ENCODE measurements at places on chromosomes 7 and 10.

DNA sequence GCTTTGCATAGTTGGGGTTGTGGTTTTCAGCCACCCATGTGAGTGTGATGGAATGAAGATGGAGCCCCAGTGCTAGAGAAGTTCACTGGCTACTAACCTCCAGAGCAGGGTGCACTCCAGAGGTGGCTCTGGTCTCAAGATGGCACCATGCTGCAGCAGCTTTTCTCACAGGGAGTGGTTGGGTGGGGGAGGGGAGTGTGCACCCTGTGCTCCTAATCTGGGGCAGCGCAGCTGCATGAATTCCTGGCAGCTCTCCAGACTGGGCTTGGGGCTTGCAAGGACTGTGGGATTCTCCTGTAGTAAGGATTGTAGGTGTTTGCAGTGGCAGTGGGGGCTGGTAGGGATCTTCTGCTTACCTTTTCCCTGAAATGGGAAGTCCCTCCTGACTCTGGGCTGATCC is 23.7 kb downstream of the PHTF2 start:
- DNase-seq, result no peak

DNA sequence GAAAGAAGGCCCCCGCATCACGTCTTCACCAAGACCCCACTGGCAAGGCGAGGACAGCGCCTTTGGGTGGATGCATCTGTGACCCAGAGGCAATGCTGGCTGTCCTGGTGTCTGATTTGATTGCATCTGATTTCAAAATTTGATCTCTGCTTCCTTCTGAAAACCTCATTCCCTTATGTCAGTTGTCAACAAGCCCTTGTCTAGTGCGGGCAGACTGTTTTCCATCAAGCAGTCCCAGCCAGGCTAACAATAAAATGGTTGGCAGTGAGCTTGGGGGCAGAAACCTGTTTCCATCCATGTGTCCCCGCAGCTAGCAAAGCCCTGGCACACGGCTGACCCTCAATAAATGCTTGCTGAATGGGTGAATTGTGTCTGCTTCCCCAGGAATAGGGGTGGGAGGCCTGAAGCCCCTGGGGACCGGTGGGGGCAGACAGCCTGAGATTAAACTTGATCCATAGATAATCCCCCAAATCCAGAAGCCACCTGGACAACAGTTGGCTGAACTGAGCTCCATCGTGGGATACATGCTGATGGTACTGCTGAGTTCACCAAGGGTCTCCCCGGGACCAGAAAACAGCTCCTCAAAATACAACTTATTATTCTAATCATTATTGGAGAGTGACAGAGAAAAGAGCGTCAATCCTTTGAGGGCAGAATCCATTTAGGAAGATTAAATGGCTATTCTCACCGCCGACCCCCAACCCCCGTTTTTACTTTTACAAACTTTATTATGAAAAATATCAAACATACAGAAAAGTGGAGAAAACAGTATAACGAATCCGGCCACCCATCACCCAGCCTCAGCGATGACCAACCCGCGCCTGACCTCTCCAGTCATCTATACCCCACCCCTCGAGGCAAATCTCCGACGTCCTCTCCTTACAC is 912 bp upstream of the DUSP5 start:
- DNase-seq, result no peak

- no peak for DNase-seq
Measured at GRCh38 chr7:114959931-114960330, 38.0 kb downstream of the MDFIC start.

DNA sequence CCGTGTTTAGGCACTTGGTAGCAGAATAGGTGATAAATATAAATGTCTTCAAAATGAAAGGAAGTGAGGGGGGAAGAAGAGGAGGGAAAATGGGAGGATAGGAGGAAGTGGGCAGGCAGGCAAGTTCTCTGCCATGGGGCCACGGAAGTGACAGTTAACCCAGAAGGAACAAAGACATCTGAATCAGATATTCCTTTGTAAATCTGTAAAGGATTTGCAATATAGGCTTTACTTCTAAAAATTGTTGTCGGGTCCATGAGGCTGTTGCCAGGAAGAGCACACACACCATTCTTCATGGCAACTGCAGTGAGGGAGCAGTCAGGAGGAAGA is 23.7 kb upstream of the RASSF4 start:
- no peak for DNase-seq

DNA sequence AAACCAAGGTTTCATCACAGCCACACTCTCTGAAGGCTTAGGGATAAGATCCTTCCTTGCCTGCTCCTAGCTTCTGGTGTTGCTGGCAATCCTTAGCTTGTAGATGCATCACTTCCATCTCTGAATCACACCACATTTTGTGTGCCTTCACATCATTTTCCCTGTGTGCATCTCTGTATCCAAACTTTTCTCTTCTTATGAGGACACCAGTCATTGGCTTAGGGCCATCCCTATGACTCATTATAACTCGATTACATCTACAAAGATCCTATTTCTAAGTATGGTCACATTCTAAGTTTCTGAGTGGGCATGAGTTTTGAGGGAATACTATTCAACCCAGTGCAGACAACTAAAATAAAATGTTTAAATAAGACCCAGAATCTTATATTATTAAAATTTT is 121.7 kb downstream of the C7orf25 start:
- no peak for DNase-seq

DNA sequence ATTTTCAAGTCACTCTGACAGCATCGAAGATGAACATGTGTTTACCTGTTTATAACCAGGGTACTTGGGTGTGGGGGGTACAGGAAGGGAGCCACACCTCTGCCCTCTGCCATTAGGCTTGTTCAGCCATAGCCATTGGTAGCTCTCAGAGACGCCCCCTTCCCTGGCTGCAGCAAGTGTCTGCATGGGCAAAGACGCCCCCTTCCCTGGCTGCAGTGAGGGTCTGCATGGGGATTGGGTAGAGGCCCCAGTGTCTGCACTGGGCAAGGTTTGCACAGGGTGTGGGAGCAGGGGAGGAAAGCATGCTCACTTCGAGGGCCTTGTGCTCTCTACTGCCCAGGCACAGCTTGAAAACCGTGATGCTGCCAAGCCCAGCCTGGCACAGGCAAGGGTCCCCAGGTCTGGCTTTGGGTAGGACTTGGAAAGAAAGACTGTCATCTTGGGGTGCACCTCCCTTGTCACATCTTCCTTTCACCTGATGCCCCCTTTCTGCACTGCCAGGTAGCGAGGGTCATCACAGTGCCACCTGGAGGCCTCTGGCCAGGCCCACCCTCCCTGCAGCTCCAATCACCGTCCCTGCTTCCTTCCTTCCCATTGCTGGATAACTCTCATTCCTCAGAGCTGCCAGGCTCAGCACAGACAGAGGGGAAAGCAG is 3.7 kb downstream of the TMEM225B start:
- no peak for DNase-seq

DNA sequence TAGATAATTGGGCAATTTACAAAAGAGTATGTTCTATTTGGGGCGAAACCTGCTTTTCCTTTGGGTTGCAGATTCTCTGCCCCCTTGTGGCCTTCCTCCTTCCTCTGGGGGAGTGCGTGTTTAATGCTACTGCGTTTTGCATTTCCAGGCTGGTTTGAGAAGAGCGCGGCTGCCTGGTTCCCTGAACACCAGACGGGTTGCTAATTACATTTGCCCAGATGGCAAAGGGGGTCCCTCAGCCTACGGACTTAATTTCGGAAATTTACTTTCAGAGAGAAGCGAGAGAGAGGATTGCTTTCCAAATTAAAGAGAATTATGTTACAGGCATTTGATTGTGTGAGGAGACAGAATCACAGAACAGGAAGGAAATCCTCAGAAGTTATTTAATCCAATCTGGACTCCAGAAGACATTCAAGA is 91.9 kb upstream of the JAZF1 start:
- DNase-seq, result no peak

- no peak for DNase-seq
Measured at GRCh38 chr10:34698979-34699378, 116.1 kb downstream of the PARD3 start.

GRCh38 chr10:56551037-56551436 is 190.0 kb upstream of the ZWINT start:
- no peak for DNase-seq

- no peak for DNase-seq
Measured at GRCh38 chr7:80210400-80210799, 75.8 kb downstream of the GNAI1 start.

- DNase-seq, result no peak
Measured at GRCh38 chr7:1889556-1890181, 219.6 kb downstream of the ELFN1 start.

DNA sequence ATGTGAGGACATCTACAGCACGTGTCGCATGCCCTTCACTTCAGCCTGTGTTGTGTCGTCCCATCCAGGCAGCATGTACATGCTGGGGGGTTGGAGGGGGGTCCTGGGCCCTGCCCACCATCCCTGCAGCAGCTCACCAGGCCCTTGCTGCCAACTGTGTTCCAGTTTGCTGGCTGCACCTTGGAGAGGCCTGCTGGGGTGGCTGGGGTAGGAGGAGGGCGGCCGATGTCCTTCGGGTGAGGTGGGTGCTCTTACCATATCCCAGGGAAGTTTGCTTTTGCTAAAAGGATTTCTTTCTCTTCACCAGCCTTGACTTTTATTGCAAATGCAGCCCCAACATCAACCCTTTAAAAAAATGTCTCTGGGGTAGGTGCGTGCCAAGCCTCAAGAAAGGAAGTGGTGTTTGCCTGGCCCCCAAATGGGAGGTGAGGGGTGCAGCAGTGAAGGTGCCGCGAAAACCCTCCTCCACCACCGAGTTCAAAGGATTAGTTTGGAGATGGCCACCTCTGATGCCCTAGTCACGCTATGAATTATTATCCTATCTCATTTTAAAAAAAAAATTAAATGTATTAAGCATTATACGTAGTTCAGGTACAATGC is 165.8 kb upstream of the KLF6 start:
- DNase-seq, result no peak

GRCh38 chr7:74355091-74355490 is 65.9 kb downstream of the CLIP2 start:
- DNase-seq, result no peak

DNA sequence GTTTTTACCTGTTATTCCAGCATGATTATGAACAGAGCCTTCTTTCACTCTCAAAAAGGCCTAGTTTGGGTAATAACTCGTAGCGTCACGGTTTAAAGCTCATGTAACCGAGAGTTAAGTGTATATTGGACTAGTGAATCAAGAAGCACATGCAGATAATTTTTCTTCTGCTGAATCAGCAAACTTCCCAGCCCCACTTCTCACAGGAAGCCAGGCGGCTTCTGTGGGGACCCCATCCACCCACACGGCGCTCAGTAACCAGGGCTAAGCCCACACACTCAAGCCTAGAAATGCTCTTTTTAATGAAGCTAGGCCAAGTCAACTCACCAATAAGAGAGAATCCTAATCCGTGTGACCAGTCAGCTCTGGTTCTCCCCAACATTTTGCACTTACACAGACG is 191.2 kb upstream of the MGMT start:
- no peak for DNase-seq

DNA sequence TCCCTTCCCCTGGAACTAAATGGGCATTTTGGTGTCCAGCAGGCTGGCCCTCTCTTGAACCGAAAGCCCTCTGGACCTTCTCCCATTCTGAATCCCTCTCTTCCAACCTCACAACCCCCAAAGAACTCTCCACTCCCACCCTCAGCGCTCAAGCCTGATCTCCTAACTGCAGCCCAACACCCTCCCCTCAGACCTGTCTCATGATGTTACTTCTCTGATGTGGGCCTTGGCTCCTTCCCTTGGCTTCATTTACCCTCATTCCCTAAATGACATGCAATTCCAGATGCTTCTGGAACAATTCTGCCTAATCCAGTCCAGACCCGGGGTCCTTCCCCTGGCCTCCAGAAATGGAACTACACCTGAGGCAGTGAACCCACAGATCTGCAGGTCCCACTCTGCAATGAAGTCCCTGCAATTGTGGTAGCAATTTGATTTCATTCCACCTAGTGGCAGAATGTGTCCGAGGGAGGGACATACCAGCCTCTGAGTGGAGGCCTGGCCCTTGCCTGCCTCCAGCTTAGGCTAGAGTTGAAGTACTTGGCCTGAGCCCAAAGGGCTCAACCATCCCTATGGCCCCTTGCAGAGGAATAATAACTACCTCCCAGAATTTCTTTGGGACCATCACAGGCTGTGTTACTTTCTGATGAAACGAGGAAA is 4.1 kb upstream of the CEP41 start:
- no peak for DNase-seq

DNA sequence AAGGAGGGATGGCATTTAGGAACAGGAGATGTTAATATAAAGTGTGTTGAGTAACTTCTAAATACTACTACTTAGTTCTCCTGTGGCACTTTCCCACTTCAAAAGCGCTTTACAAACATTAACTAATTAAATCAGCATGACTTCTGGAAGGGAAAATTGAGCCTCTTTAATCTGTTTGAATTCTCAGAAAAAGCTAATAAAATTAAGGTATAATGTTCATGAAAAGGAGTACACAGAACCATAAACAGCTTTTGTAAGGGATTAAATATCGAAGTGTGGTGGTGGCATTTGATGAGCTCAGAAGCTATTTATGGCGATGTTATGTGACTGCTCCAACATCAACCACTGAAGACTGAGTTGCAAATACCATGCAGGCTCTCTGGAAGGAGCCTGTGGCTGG is 10.2 kb upstream of the VAX1 start:
- no peak for DNase-seq

GRCh38 chr7:20310963-20311742 is 19.5 kb upstream of the ITGB8 start:
- DNase-seq, result no peak

DNA sequence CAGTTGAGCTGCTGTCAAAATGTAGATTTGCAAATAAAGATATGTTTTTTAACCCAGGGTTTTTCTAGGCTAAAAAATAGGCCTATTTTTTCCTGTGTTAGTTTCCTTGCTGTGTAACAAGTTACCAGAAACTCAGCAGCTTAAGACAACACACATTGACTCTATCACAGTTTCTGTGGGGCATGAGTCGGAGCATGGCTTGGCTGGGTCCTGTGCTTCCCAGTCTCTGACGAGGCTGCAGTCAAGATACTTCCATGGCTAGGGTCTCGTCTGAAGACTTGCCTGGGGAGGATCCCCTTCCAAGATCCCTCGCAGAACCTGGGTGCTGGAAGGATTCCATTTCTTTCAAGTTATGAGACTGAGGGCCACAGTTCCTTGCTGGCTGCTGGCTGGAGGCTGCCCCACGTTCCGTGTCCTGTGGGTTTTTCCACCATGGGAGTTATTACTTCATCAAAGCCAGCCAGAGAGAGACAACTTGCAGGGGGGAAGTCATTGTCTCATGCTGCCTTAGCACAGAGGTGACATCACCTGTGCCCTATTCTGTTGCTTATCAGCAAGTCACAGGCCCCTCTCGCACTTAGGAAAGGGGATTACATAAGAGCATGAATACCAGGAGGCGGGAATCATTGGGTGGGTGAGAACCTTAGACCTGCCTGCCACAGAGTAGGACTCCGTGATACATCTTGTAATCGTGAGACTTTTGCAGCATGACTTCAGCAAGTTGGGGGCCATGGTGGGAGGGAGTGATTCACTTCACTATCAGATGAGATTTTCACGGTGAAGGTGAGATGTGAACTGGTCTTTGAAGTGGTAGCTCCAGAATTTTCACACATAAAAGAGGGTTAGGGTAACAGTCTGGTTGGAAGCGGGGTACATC is 77.9 kb downstream of the CCNY start:
- no peak for DNase-seq
